ENCODE measurements at places on chromosomes 5 and 9. TPM values are rescaled to one million over a fixed set of nuclear protein-coding genes. Genes with fewer than 3 reads are reported as not detected.

The LOX gene
- total RNA-seq = not detected

DNA sequence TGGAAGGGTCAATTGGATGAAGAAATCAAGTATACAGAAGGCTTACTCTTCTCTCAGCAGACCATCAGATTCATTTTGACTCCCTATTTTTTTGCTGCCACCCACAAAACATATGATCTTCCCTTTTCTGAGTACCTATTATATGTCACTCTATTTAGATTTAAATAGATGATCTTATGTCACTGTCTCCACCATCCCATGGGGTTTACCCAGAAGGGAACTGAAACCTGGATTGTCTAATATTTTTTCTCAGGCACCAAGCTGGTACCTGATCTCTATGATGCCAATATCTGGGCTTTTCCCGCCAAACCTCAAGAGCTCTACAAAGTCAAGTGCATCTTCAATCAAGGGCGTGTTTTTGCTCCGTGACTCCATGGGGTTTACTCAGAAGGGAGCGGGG, 118.7 kb downstream of the GAS1 start:
- no peak for DNase-seq

The SHOC1 gene
- not detected for total RNA-seq

GRCh38 chr9:4678679-4679267, 596 bp upstream of the CDC37L1 start:
- no peak for DNase-seq

The PCA3 gene
- total RNA-seq = not detected

GRCh38 chr5:179505636-179506261, 44.6 kb upstream of the RUFY1 start:
- DNase-seq = no peak

The CDC26 gene
- total RNA-seq = 13.1 TPM

The PRR16 gene
- total RNA-seq = not detected
